ENCODE measurements at places on chromosomes 6 and 20.

GRCh38 chr6:83883240-83883639, 23.8 kb downstream of the CYB5R4 start:
- DNase-seq, result no peak

- DNase-seq, result no peak
These were observed 37.0 kb downstream of the SYTL3 start for GRCh38 chr6:158686791-158687381.

DNA sequence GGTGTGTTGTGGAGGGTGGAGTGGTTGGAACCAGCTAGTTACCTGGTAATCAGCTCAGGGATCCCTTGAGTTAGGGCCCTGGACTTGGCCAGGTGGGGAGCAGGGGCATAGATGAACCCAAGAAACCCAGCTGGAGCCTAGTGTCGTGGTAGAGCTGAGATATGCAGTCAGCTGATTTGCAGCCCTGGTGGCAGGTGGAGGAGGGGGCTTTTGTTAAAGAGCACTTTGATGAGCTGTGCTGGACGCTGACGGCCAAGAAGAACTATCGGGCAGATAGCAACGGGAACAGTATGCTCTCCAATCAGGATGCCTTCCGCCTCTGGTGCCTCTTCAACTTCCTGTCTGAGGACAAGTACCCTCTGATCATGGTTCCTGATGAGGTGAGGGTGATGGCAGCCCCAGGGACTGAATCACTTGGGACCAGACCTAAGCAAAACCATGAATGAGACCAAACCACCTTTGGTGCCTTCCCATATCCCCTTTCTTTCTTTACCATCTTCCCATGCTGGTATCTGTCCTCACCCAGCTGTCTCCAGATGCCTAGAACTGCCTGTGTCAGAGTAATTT, 12.7 kb downstream of the DEF6 start:
- no peak for DNase-seq

- DNase-seq, result no peak
These were observed 22.3 kb upstream of the ROS1 start for GRCh38 chr6:117448011-117448410.

- no peak for DNase-seq
These were observed 83.4 kb downstream of the TXNDC5 start for GRCh38 chr6:7827142-7827541.

DNA sequence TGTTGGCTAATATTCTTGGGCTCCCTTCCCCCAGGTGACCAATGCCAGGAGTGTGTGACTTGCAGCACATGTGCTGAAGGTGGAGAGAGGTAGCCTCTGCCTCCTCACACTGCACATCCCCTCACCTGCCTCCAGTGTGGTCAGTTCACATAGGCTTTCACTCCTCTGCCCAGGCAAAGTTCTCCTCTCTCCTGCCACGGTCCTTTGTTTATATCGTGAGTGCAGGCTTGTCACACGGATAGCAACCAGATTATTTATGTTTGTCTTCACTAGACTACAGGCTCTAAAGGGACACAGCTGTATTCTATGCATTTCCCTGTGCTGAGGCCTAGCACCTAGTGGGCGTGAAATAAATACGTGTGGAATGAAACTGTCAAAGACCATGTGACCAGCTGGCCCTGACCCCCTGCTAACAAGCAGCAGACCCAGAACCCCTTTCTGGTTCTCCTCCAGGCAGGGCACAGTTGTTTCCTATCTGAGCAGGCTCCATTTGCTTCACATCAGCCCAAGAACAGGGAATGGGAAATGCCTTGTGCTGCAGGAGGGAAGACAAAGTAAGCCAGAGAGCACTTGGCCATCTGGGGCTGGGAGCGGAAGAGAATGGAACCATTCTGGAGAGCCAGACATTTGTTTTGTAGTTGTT, 42.3 kb downstream of the UNC5CL start:
- DNase-seq, result no peak

DNA sequence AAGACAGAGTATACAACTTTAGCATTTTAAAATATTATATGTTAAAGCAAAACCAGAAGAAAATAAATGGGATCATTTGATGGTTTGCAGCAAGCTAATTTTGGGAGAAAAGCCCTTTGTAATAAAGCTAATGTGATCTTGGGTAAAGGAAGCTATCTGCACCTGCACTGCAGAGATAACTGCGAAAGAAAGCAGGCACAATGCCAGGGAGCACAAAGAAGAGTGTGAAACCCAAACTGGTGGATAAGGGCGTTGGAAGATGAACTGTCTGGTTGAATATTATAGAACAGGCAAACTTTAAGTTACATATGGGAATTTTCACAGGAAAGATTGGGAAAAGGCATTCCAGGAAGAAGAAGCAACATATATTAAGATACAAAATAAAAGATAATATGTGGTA, 179.2 kb upstream of the KHDRBS2 start:
- DNase-seq, result no peak

- DNase-seq, result no peak
These were observed 994.0 kb downstream of the GRIK2 start for GRCh38 chr6:102387326-102388033.

DNA sequence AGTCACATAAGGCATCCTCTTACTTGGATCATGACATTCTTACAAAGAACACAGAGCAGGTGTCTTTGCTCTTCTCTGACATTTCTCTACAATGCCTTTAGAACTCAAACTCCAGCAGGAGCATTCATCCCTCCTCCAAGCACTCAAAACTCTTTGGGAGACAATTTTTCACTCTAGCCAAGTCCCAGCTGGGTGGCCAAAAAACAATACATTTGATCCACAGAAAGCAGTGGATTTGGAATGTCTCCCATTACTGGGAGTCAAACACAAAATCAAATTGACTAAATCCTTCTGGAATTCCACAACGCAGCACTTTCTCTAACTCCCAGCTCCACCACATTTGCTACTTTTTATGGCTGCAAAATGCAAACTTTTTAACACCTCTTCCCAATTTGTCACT, 108.6 kb upstream of the VGLL2 start:
- DNase-seq, result no peak

DNA sequence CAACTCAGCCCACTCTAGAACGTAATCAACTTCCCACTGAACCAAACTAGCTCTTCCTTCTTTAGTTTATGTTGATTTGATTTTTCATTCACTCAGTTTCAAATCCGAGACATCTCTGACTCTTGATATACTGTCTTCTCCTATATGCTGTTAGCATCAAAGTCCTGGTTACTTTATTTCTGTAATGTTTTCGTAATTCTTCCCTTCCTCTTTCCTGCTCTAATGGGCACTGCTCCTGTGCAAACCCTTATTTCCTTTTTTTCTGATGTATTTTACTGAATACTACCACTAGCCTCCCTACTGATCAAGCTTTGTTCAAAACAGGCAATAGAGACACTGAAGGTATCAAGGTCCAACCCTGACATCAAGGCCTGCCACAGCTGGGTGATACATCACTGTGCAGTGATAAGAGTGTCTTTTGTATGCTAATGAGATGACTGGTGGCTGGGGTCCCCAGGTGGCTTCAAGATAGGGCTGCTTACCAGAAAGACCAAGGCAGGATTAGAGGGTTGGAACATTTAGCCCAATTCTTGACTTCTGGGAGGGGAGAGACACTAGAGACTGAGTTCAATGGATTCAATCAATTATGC, 95.2 kb downstream of the KIF13A start:
- no peak for DNase-seq

- no peak for DNase-seq
These were observed 7.7 kb downstream of the TNFRSF21 start for GRCh38 chr6:47302043-47302442.

- DNase-seq, result no peak
These were observed 21.3 kb downstream of the STK35 start for GRCh38 chr20:2122936-2123335.

- no peak for DNase-seq
These were observed at the start of gene TULP4 for GRCh38 chr6:158312165-158312564. Gene TULP4, plus strand, starts transcription at chr6:158312465. Its CDS starts 1,552 bp downstream, at chr6:158314017.

GRCh38 chr6:119052292-119052889, 26.1 kb downstream of the FAM184A start:
- DNase-seq, result no peak

DNA sequence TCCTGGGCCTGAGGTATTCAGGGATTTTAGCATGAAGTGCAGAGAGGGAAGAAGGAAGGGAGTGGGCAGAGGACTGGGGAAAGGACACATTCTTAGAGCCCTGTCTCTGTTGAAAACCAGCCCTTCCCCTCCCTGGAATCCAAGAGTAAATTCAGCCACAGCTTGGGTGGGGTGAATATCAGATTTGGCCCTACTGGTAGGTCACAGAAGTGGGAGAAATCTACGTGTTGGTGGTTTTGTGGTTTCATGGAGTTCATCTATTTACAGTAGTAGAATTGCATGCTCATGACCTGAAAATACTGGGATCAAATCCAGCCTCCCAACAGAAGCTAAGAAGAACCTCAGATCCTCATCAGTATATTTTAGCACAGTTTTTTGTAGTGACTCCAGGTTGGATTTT, 404.4 kb downstream of the BMP2 start:
- no peak for DNase-seq

- DNase-seq, result no peak
These were observed 881.5 kb downstream of the C6orf118 start for GRCh38 chr6:164427728-164428402.

- no peak for DNase-seq
These were observed 20.0 kb upstream of the ASXL1 start for GRCh38 chr20:32337937-32338661.

DNA sequence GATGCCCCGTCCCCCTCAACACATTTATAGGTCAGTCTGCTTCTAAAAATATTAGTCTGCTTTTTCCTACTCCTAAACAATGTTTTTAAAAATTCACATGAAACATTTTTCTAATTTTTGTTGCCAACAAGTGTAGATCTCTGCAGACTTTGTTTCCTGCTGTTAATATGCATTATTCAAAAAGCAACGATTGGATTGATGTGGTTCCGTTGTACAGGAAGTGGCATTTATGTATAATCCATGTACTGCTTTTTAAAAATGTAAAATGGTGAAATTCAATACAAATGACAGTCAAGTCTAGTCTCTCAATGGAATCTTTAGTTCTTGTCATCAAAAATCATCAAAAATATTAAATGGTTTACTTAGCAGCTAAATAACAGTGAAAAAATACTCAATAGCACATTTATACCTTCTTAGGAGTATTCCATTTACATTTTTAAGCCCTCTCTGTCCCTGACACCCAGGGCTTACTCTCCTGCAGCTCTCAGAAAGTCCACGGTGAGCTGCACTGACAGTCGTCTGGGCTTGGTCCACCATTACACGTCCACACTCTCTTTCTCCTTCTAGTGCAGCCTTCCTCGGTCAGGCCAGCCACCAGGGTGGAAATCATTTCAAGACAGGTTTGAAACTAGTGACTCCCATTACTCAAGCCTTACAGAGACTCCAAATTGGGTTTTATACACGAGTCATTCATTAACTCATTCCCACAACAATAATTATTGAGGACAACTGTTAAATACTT, 211.5 kb downstream of the TMEM200A start:
- DNase-seq, result no peak

- DNase-seq, result no peak
These were observed 247.2 kb downstream of the LAMA2 start for GRCh38 chr6:129130106-129130505.

DNA sequence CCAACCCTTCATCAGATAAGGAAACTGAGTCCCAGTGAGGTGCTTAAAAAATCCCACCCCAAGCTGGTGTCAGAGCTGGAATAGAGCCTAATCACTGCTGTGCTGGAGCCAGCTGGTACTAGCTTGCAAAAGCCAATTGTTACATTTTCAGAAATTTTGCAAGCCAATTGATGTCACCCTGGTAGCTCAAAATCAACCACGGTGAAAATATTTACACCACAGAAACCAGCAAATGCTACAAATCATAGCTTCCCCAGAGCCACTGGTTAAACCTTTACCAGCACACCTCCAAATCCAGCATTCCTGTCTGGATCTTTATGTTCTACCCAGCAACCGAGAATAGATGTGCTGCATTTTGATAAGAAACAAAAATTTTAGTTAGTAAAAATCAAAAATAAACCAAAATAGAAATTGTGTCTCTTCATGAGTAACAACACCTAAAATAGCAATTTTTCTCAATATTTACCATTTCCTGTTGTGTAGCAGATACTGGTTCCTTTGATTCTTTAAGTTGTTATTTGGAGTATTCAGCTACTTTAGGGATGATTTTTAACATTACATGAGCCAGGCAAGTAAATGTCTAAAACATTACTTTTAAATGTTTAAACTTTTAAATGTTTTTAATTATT, 7.2 kb upstream of the LCA5 start:
- DNase-seq, result no peak

DNA sequence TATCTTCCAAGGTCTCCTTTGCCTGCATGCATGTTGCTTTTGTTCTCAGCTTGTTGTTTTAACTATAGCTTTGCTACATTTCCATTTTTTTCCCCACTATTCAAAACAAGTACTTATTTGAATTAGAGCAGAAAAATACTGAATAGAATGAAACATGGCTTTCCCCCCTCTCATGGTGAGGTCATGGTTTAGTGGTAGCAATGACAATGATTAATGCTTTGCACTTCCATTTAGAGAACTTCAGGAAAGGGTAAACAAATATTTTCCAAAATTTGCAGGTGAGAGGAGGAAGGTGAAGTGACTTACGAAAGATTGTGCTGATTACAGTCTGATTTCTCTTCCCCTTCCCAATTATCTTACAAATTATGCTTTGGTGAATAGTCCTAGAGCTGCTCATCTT, 47.8 kb upstream of the TRAF3IP2 start:
- DNase-seq, result no peak

- DNase-seq, result no peak
These were observed 20.8 kb downstream of the RRBP1 start for GRCh38 chr20:17661121-17661744.

GRCh38 chr6:56459030-56459805, 183.5 kb downstream of the DST start:
- no peak for DNase-seq

DNA sequence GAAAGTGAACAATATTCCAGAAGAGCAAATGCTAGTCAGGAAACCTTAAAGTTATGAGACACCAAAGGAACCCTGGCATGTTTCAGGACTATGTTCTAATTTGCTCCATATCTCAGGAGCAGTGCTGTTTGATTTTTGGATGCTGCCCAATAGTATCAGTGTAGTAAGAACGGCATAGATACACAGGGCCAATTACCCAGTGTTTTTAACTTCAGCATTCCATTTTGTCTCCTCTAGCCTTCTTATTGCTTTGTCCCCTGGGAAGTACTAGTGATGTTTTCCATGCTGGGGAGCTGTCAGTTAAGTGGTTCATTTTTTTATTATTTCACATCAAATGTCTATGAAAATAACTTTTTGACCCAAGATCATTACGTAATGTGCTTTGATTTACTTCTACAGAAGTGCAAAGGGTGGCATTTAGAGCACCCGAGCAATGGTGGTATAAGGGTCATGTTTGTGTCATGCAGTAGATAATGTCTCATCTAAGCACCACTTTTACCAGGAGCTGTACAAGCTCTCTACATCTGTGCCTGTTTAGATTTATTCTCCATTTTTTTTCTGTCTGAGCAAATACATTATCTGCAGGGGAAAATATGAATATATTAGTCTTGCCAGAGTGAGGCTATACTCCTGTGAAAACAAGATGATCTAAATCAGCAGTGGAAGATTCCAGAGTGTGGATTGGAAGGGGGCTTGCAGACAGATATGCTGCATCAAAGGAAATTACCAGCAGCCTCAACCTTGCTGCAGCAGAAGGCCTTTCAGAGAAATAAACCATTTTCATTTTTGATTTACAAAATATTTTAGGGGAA, 198.8 kb upstream of the OPRM1 start:
- DNase-seq, result no peak

Data from esophagus squamous epithelium (tissue), 5 donors.